ENCODE measurements at places on chromosomes 2 and 18. TPM values are rescaled to one million over a fixed set of nuclear protein-coding genes. Genes with fewer than 3 reads are reported as not detected.

- no peak for DNase-seq
These were observed 18.4 kb upstream of the PIEZO2 start for GRCh38 chr18:11167778-11168177.

- DNase-seq: peak; percentile 77
These were observed 38.8 kb downstream of the BMP10 start for GRCh38 chr2:68832233-68832869.

DNA sequence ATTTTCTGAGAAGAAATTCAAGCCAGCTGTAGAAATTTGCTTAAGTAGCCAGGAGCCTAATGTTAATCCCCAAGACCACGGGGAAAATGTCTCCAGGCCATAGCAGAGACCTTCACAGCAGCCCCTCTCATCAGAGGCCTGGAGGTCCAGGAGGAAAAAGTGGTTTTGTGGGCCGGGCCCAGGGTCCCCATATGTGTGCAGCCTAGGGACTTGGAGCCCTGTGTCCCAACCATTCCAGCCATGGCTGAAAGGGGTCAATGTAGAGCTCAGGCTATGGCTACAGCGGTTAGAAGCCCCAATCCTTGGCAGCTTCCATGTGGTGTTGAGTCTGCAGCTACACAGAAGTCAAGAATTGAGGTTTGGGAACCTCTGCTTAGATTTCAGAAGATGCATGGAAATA, 14.2 kb upstream of the TTC21B start:
- no peak for DNase-seq

GRCh38 chr2:173989160-173989883, 24.1 kb upstream of the SP3 start:
- no peak for DNase-seq

GRCh38 chr2:84702941-84703340, 177.9 kb downstream of the TRABD2A start:
- no peak for DNase-seq

The IL1F10 gene
- not detected for total RNA-seq

DNA sequence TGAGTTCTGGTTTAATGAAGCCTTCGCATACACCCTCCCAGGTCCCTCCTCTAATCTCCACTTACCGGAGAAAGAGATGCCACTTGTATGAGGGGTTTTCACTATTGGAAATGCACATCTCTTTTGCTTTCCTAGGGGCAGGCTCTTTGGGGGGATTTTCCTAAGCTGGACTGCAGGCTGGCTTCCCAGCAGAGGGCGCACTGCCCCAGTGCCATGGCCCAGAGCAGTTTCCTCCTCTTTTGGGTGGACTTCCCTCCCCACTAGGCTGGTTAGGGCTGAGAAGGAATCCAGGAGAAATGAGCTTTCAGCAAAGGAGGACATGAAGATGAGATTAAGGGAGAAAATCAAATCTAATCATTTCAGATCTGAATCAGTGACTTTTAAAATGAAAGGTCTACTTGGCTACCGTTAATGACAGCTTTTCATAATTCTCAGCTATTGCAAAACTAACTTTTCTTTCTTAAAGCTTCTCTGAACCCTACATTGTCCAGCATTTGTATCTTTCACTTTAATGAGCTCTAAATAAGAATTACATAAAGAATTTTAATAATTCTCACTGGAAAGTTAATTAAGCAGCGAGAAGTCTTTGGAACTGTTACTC, 784.1 kb upstream of the FANCL start:
- no peak for DNase-seq

Data from sciatic nerve (tissue), 2 donors.